Vagina (tissue), 2 donors: ENCODE measurements at places on chromosomes 6 and 20. TPM values are rescaled to one million over a fixed set of nuclear protein-coding genes. Genes with fewer than 3 reads are reported as not detected.

RAB44 gene
- 0.49 TPM for total RNA-seq

GJA1 gene
- total RNA-seq, result 261 TPM

LAMA2 gene
- total RNA-seq, result 91.1 TPM

DZANK1 gene
- total RNA-seq, result 2.9 TPM

PERP gene
- 279 TPM for total RNA-seq

NFKBIE gene
- total RNA-seq, result 17.2 TPM

MOG gene
- not detected for total RNA-seq

HLA-DQA1 gene
- 7.4 TPM for total RNA-seq

MMP24 gene
- total RNA-seq, result 0.98 TPM

MOCS1 gene
- total RNA-seq, result 14.7 TPM

DOK5 gene
- 2.5 TPM for total RNA-seq

HMGCLL1 gene
- 1.7 TPM for total RNA-seq

SCGN gene
- not detected for total RNA-seq

TBXT gene
- not detected for total RNA-seq

AURKA gene
- 2.2 TPM for total RNA-seq

CALHM6 gene
- total RNA-seq, result not detected
